ENCODE measurements at places on chromosomes 16 and 17.
A peak's percentile ranks its signal among the peaks of the same experiment; 100 is the strongest.

DNA sequence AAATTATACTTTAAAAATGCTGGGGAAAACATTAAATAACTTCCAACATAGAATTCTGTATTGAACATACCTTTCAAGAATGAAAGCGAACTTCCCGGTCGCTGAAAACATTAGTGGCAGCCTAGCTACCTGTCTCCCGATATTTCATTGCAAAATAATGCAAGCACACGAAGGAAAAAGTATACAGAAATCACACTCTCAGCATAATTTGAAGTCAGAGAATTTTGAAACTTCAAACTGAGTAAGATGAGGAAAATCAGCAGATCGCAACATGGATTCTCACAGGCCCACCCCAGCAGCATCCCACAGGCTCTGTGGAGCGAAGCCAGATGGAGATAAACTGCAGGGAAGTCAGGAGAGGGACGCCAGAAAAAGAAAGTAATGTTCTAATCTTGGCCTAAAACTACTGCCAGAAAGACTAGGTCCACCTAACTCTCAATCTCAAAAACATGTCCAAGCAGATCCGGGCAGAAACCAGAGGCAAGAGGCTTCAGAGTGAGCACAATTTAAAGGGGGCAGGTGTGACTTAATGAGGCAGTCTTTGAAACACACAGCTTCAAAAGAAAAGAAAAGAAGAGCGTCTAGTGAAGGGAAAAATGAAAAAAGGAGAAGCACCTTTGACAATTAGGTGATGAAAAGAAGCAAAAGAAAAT lies 4.8 kb upstream of the GOSR1 start:
- no peak for DNase-seq

GRCh38 chr17:15929941-15930340 lies 15.0 kb upstream of the ADORA2B start:
- DNase-seq = no peak

DNA sequence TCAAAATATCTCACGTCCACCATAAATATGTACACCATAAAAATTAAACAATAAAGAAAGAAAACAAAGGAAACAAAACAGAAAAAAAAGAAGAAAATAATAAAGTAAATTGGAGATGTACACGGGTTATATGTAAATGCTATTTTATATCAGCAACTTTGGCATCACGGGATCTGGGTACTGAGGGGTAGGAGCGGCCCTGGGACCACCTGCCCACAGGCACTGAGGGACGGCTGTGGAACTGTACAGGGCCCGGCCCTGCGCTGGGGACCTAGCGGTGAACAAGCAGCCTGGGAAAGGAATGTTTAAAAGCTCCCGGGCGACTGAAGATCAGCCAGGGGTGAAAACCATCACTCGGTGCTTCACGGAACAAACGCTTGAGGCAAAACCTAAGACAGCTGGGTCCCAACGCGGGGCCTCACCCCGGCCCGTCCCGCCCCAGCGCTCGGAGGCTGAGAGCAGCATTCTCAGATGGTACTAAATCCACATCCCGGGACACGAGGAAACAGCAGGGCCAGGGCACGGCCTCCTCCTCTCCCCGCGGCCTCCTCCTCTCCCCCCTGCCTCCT lies 31.2 kb downstream of the NXN start:
- DNase-seq = no peak

- DNase-seq = no peak
Measured at GRCh38 chr16:50992350-50993032, 158.6 kb downstream of the SALL1 start.

DNA sequence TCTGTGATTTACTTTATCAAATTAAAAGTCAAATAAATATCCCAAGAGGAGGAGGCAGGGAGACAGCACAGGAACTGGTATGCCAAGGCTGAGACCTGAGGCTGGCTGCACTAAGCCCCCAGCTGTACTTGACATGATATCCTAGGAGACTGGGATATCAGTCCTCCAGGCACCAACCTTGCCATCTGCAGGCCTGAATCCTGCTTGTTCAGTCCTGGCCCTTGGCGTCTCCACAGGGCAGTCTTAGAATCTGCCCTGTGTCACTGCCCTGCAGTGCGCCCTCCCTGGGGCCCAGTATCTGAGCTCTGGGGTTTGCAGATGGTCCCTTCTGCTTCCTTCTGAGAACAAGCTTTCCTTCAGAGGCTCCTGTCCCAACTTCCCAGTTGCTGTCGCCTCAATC lies 75.9 kb downstream of the HS3ST3A1 start:
- DNase-seq = no peak

- DNase-seq = peak; percentile 54
Measured at GRCh38 chr17:39174920-39175694, 9.1 kb upstream of the ARL5C start.

DNA sequence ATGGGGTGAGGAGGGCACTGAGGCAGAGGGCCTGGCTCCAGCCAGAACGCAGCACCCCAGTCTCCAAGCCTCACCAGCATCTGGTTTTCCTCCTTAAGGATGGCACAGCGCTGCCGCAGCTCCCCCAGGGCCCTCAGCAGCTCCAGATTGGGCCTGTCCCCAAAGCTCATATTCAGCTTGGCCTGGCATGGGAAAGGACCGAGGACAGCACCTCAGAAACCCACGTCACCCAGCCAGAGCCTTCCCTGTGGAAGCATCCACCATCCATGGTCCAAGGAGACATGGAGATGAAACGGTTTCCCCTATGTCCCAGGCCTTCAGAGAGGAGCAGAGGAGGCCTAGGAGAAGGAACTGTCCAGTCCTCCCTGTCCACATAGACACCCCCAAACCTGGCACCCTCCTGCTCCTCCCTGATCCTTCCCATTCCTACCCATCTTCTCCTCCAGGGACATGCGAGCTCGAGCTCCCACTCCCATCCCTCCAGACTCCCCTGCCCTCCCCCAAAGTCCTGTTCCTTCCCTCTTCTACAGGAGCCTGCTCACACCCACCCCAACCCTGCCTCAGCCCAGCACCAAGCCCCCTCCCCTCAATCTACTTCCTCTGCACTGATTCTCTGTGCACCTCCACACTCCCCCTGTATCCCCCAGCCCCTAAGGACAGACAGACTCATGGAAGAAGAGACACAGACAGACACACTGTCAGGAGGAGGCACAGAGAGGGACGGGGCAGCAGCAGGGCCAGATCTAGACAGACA lies 1.8 kb downstream of the TSPOAP1 start:
- no peak for DNase-seq

- DNase-seq = no peak
Measured at GRCh38 chr16:69012906-69013305, 92.5 kb upstream of the HAS3 start.

- no peak for DNase-seq
Measured at GRCh38 chr17:59439262-59439661, 107.8 kb downstream of the YPEL2 start.

DNA sequence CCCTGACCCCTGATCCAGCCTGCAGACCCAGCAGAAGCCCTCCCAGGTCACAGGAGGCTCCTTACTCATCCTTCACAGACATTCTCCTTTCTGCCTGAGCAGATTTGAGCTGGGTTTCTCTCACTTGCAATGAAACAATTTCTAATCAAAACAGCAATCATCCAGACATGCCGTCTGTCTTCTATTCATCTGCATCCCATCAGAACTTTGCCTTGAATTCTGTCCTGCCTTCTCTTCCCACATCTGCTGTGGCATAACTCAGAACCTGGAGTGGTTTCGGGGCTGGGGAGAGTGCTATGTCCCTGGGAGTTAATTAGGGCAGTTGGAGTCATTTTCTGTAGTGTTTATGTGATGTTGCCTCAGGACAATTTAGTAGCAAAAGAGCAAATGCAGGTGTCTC lies 278.6 kb downstream of the CBLN1 start:
- no peak for DNase-seq

GRCh38 chr16:56614549-56614991 lies 6.2 kb downstream of the MT2A start:
- no peak for DNase-seq

GRCh38 chr17:82157046-82158035 lies 55.3 kb downstream of the CCDC57 start:
- DNase-seq = no peak

- DNase-seq = no peak
Measured at GRCh38 chr17:59764292-59764741, 56.9 kb downstream of the VMP1 start.

DNA sequence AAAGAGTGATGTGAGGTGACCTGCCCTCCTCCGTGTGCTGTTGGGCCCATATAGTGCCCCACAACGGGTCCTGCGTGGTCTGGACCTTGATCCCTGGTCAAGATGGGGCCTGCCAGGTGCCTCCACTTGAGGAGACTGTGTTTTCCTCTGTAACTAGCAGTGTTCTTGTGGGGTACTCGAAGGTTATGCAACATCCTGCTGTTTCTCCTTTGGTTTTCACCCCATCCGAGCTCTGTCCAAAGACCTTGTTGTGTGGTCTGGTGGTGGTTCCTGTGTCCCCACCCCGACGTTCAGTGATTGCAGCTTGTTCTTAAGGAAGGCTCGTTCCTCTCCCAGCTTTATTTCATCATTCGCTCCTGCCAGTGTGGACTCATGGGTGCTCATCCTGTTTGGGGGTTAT lies 38.7 kb upstream of the ZNF750 start:
- no peak for DNase-seq

DNA sequence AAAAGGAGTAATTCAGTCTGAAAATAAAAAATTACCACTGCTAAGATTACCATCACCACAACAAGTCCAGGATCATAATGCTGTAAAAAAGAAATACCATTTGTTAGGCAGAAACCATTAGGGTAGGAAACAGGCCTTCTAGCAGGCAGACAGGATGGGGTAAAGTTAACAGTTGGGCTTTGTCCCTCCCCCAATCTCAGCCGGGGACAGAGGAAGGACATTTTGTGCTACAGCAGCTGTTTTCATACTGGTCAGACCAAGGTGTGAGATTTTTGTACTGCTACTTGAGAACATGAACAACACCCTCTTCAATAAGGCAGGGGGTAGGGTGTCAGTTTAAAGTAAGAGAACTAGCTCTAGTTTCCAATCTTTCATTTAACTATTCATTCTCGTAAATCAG lies 49.2 kb upstream of the ITGA2B start:
- DNase-seq = no peak

DNA sequence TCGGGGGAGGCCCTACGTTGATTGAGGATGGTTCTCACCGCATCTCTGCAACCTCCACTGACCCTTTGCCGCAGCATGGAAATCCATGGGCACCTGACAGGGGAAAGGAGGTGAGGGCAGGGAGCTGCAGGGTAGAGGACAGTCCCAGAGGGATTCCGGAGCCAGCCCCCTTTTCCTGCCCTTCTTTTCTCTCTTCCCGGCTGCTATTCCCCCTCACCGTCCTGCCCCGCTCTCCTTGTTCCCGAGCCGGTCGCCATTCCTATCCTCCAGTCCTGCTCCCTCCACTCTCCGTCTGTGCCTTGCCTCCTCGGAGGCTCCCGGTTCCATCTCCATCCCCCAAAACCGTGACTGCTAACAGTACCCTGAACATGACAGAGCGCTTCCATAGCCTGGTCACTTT lies 4.8 kb downstream of the SPATA32 start:
- DNase-seq = no peak

GRCh38 chr17:81135505-81136278 lies 29.6 kb upstream of the PVALEF start:
- no peak for DNase-seq

DNA sequence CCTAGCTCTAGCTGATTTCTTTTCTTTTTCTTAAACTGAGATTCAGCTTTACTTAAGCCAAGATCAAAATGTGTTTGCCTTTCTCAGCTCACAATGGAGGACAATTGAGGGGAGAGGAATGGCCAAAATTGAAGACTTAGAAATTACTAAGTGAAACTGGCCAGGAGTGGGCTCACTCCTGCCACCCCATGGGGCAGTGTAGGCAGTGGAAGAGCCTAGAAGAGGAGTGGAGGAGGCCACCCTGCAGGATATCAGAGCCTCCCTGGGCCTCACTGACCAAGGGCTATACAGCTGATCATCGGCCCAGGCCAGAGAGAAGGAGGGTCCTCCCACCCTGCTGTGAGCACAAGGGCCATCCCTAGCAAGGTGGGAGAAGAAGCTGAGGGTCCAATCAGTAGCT lies 119.8 kb downstream of the CCT6B start:
- no peak for DNase-seq

DNA sequence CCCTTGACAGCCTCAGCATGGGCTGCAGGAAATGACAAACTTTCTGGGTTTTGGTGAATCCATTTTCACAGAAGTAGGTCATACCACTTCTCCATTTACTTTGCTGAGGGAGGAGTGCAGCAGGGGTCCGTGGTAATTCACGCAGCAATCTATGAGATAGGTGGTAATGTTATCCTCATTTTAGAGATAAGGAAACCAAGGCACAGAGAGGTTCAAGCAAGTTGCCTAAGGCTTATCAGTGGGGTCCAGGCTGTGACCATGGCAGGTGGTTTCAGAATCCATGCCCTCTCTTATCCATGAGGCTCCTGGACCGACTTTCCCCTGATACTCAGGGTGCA lies 12.6 kb downstream of the TBX4 start:
- DNase-seq = no peak
